EL (cell line): ENCODE measurements at places on chromosomes 5 and 9.
A peak's percentile ranks its signal among the peaks of the same experiment; 100 is the strongest.

DNA sequence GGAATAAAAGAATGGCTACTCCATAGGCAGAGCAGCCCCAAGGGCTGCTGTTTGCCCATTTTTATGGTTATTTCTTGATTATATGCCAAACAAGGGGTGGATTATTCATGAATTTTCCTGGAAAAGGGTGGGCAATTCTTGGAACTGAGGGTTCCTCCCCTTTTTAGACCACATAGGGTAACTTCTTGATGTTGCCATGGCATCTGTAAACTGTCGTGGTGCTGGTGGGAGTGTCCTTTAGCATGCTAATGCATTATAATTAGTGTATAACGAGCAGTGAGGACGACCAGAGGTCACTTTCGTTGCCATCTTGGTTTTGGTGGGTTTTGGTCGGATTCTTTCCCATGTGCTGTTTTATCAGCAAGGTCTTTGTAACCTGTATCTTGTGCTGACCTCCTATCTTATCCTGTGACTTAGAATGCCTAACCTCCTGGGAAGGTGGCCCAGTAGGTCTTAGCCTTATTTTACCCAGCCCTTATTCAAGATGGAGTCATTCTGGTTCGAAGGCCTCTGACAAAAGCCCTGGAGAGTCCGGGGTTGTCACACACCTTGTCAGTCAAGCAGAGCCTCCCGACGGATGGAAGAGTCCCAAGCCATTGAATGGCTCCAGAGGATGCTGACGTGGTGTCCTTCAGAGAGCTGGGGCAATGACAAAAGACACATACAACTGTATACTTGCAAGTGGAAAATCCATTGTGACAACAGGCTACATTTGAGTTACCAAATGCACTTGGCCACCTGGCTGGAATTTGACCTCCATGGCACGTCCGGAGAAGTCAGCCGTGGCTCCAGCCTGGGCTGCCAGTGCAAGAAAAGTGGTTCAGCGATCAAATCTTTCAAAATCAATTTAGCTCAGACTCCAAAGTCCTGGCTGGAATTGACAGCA is 67.1 kb upstream of the CLINT1 start:
- DNase-seq: no peak

DNA sequence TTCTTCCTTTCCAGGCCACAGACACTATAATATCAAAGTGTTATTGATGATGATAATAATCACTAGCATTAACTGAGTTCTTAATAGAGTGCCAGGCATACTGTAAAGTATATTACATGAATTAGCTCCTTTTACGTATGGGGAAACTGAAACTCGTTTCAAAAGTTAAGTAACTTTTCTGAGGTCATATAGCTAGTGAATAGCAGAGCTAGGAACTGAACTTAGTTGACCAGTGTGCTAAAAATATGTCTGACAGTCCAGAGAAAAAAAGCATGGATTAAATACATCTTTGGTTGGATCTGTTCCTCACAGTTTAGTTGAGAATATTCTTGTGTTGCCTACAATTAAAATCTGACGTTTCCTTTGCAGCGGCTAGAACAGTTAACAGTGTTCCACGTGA is 18.4 kb upstream of the CATSPER3 start:
- DNase-seq: no peak

- no peak for DNase-seq
Measured at GRCh38 chr9:128161215-128161902, 1.3 kb downstream of the BBLN start.

DNA sequence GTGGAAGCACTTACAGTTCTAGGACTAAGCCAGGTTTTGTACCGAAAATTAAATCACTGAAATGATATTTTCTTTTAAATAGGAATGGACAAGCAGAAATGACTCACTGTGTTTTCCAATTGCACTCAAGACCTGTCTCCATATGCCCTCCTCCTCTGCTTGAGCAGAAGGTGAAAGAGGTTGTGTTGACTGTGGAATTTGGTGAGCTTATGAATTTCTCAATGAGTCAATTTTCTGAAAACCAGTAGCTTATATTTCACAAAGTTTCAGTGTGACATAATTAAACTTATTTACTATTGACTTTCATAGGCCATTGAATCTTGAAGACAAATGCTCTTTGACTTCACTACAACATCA is 249.9 kb downstream of the NPR3 start:
- peak; percentile 16 for DNase-seq

- peak; percentile 19 for DNase-seq
Measured at GRCh38 chr5:157459715-157460599, at the start of gene NIPAL4. Gene NIPAL4 (plus strand): TSS chr5:157460213. CDS start chr5:157460321, 108 bp downstream.

DNA sequence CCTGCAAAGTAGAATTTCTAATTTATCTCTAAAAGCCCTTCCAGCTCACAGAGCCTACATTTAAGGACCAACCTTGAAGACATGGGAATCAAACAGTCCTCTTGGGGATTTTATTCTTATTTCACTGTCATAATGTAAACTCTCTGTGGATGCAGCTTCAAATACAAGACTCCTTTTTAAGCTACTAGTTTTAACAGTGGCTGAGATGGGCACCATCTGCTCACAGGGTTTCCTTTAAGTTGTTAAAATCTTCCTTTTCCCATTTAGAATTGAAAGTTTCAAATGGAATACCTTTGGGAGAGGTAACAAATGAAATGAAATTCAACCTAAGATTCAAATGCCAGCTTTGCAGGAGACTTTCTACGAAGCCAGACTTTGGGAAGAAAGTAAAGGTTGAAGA is 243.7 kb downstream of the GLIS3 start:
- DNase-seq: no peak

DNA sequence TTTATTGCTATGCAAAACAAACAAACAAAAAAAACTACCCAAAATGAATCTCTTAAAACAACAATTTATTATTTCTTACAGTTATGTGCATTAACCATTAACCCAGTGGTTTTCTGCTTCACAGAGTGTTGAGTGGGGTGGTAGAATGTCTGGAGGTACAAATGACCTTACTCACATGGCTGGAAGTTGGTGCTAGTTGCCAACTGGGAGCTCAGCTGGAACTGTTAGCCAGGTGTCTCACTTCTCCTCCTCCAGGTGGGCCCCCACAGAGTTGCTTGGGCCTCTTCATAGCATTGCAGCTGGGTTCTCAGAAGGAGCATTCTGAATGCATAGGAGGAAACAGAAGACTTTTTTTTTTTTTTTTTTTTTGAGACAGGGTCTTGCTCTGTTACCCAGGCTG is 10.5 kb upstream of the B4GALT1 start:
- no peak for DNase-seq

DNA sequence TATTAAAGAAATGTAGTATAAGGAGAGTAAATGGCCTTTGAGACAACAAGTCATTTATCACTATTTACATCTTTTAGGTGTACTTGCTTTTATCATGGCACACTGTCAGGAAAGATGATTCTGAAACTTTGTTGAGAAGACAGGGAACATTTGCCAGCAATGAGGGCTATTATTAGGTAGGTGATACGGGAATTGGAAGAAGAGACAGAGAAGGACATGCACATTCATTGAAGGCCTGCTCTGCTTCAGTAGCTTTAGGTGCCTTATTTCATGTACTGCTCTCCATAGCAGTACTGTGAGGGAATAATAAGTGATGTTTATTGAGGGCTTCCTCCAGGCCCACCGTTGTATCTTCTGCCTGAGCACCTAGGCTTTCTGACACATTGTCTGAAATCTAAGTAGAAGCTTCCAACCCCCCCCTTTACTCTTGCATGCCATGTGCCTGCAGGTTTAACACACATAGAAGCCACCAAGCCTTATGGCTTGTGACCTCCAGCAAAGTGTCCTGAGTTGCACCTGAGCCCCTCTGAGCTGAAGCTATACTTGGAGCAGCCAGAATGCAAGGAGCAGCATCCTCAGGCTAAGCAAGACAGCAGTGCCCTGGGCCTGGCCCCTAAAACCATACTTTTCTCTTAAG is 275.2 kb upstream of the VLDLR start:
- no peak for DNase-seq

GRCh38 chr5:83145241-83145640 is 67.9 kb downstream of the XRCC4 start:
- DNase-seq: no peak

DNA sequence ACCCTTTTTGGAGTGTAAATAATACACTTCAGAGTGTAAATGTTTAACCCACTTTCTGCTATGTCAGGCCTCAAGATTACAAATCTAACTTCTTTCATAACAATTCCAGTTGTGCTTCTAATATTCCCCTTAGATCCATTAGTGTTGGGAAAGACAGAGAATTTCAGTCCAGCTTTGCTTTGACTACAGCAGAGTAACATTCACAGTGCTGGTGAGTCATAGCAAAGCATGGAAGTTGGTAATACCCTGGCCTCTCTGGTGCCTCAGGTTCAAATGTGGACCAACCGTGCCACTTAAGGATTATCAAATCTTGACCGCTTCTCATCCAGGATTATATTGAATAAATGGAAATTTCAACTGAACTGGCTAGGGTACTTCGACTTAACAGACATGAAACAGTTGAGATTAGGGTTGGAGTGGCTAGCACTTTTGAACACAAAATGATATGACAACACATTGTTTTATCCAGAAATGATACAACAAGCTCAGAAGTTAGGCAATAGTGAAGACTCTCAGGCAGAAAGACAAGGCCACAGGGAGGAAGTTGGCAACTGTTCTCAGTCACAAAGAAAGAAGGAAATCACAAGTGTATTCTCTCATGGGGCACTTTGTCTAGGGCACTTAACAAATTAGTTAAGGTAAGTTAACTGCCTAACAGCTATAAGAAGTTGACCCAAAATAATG is 24.4 kb upstream of the RASA1 start:
- DNase-seq: peak; percentile 45

GRCh38 chr5:149526845-149527590 is 24.2 kb downstream of the CSNK1A1 start:
- no peak for DNase-seq

GRCh38 chr9:105131981-105132380 is 112.5 kb upstream of the SLC44A1 start:
- DNase-seq: peak; percentile 24

DNA sequence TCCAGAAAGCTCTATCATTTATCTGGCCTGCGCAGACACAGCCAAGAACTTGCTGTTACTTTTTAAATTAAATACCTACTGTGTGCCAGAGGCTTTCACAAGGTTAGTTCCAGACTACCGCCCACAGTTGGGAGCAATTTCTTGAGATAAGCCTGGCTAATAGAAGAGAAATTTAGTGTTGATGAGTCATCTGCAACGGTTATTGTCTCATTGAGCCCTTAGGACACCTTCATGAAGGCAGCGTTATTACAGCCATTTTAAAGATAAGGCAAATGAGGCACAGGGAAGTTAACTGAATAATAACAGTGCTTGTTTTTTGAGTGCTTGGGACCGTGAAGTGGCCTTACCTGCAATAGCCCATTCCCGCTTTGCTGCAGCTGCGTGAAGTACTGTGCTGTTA is 292.9 kb upstream of the MSX2 start:
- no peak for DNase-seq

- DNase-seq: no peak
Measured at GRCh38 chr9:35537913-35538312, 48.0 kb downstream of the RUSC2 start.

- DNase-seq: no peak
Measured at GRCh38 chr5:158123595-158123994, 264.6 kb upstream of the CLINT1 start.

DNA sequence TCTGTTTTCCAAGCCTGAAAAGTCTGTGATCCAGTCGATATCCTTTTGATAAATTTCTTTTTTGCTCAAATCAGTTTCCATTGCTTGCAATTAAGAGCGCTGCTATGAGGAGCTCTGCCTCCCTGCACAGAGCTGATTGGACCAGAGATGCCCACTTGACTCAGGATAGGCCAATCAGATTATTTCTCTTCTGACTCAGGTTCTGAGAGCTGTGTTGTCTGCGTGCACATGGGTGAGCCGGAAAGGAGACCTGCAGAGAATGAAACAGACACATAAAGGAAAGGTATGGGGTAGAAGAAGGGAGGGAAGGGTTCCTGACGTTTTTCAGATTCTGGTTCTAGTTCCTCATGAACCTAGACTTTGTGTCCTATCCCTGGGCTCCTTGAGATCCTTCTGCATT is 15.8 kb upstream of the FABP6 start:
- DNase-seq: no peak

- DNase-seq: peak; percentile 45
Measured at GRCh38 chr5:97142521-97143254, at the start of gene LIX1. Gene LIX1 (minus strand): TSS chr5:97142611. CDS start chr5:97142576, 35 bp downstream.

DNA sequence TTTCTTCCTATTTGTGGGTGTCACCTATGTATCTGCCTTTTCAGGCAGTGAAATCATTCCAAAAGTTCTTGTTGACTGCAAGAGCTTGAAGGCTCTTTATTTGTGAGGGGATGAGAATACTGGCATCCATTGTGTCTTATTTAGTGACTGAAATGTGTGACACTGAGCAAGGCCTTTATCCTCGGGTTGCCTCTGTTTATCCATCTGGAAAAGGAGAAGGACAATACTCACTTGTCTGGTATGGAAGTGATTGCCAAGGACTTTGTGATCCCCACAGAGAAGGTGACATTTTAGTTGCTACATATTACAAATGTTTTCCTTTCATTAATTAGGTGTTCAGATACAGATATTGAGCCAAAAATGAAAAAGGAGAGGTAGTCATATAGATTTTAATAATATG is 80.2 kb downstream of the ARRDC3 start:
- no peak for DNase-seq

- peak; percentile 32 for DNase-seq
Measured at GRCh38 chr9:120924698-120925534, 1.7 kb downstream of the TRAF1 start.
